T-helper 2 cell treated with Interferon-gamma antibody and Interleukin-4, amounts not matched to agents 100 ng/mL and 5 ng/mL, for 36 hours (primary cell): ENCODE measurements at places on chromosomes 13 and 19. TPM values are rescaled to one million over a fixed set of nuclear protein-coding genes. Genes with fewer than 3 reads are reported as not detected.

The CEACAM20 gene
- not detected in 2 replicates for total RNA-seq

The BRSK1 gene
- total RNA-seq = 4.9 and 5.3 TPM in 2 replicates

The PNMA8A gene
- not detected in 2 replicates for total RNA-seq

The ZNF560 gene
- not detected in 2 replicates for total RNA-seq

The ASF1B gene
- 114 and 117 TPM in 2 replicates for total RNA-seq

The GPR4 gene
- not detected in 2 replicates for total RNA-seq

The ZNF382 gene
- 10.4 and 13.4 TPM in 2 replicates for total RNA-seq

The SULT2A1 gene
- not detected in 2 replicates for total RNA-seq

The LILRB3 gene
- total RNA-seq = 0.14 and 0.61 TPM in 2 replicates

The MYO9B gene
- total RNA-seq = 171 and 175 TPM in 2 replicates

The GAPDHS gene
- total RNA-seq = not detected in 2 replicates

The MEIS3 gene
- 0.20 TPM in 1 of 2 replicates, not detected in the other for total RNA-seq

The KCNC3 gene
- 9.4 and 9.5 TPM in 2 replicates for total RNA-seq

The CEACAM3 gene
- total RNA-seq = not detected in 2 replicates

The POGLUT2 gene
- total RNA-seq = 13.4 and 14.0 TPM in 2 replicates

The ZNF415 gene
- 0.70 and 0.73 TPM in 2 replicates for total RNA-seq

The LHB gene
- total RNA-seq = not detected in 2 replicates

The PSG6 gene
- total RNA-seq = not detected in 2 replicates

The FNDC3A gene
- total RNA-seq = 27.2 and 27.8 TPM in 2 replicates

The ERICH4 gene
- not detected in 2 replicates for total RNA-seq

The SIGLEC14 gene
- total RNA-seq = not detected in 2 replicates

The TMEM238 gene
- 10.3 and 11.7 TPM in 2 replicates for total RNA-seq

The FGF9 gene
- not detected in 2 replicates for total RNA-seq

The OR7A5 gene
- not detected in 2 replicates for total RNA-seq

The MCEMP1 gene
- total RNA-seq = not detected in 2 replicates
